ENCODE measurements at places on chromosomes 1 and 21. TPM values are rescaled to one million over a fixed set of nuclear protein-coding genes. Genes with fewer than 3 reads are reported as not detected.

Gene MAP10
- total RNA-seq = 1.8 TPM

Gene MYBPHL
- not detected for total RNA-seq

Gene OR6K3
- not detected for total RNA-seq

Gene TMEM125
- not detected for total RNA-seq

Gene CGN
- total RNA-seq = 1.6 TPM

Gene ATP1A2
- not detected for total RNA-seq

Gene NR5A2
- not detected for total RNA-seq

Gene FMN2
- total RNA-seq = not detected

Gene SFN
- total RNA-seq = 0.37 TPM

Gene DMRTA2
- total RNA-seq = not detected

DNA sequence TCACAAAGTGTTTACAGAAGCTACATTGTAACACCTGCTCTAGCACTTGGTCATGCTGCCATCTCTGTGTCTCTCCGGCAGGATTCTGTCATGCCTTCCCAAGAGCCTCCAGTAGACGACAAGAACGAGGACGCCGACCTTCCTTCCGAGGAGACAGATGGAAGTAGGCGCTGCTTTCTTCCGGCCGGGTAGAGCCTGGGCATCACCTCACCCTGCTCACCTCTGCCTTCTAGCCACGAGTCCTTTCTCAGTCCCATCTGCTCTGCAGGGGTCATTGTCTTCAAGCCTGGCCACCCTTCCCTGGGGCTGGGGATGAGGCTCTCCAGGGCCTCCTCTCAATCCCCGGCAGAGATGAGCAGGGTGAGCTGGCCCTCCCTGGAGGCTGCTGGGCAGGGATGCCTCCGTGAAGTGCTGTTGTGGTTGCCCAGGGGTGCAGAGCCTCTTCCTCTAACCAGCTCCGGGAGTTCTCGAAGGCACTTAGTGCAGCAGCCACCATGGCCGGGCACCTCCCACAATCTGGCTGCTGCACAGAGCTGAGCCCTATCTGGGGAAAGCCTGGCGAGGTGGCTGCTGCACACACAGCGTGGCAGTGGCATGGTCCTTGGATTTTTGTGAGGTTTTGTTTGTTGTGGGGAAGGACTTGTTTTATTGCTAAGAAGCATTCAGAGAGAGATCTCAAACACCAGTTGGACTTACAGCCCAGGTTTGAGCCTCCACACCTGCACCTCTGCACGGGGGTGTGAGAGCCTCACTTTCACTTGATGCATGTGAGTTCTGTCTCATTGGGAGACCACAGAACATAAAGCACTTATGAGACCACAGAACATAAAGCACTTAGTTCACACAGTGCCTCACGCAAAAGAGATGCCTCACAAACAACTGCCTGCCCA, 48.4 kb downstream of the FAAP20 start:
- peak overlapping the region; percentile 4 for H3K4me3 ChIP-seq
- peak; percentile 56 for DNase-seq
- no peaks in the 10 kb centered on the region for H3K36me3 ChIP-seq
- no peaks in the 10 kb centered on the region for H3K27me3 ChIP-seq

- no peaks in the 10 kb centered on the region for H3K27me3 ChIP-seq
- H3K27ac ChIP-seq = peak overlapping the region; percentile 85
- peak; percentile 65 for DNase-seq
These were observed 1.9 kb upstream of the DHRS3 start for GRCh38 chr1:12619792-12620487.

- no peak overlapping the region for H3K27ac ChIP-seq
- H3K4me1 ChIP-seq = no peaks in the 10 kb centered on the region
- no peak for DNase-seq
- H3K27me3 ChIP-seq = no peaks in the 10 kb centered on the region
- no peaks in the 10 kb centered on the region for H3K36me3 ChIP-seq
These were observed 283.4 kb downstream of the PRDM2 start for GRCh38 chr1:13983393-13983792.

DNA sequence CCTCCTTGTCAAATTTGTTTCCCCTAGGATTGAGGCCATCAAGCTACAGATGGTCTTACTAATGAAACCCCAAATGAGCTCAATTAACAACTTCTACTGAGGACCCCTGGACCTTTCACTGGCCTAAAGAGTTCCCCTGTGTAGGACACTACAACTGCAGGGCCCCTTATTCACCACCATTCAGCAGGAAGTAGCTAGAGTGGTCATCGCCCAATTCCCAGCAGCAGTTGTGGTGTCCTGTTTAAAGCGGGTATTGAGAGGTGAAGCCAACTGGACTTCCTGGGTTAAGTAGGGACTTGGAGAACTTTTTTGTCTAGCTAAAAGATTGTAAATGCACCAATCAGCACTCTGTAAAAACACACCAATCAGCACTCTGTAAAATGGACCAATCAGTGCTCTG, 1466.9 kb downstream of the KCNT2 start:
- no peaks in the 10 kb centered on the region for H3K36me3 ChIP-seq
- no peaks in the 10 kb centered on the region for H3K4me1 ChIP-seq
- DNase-seq = no peak
- H3K27ac ChIP-seq = no peak overlapping the region

DNA sequence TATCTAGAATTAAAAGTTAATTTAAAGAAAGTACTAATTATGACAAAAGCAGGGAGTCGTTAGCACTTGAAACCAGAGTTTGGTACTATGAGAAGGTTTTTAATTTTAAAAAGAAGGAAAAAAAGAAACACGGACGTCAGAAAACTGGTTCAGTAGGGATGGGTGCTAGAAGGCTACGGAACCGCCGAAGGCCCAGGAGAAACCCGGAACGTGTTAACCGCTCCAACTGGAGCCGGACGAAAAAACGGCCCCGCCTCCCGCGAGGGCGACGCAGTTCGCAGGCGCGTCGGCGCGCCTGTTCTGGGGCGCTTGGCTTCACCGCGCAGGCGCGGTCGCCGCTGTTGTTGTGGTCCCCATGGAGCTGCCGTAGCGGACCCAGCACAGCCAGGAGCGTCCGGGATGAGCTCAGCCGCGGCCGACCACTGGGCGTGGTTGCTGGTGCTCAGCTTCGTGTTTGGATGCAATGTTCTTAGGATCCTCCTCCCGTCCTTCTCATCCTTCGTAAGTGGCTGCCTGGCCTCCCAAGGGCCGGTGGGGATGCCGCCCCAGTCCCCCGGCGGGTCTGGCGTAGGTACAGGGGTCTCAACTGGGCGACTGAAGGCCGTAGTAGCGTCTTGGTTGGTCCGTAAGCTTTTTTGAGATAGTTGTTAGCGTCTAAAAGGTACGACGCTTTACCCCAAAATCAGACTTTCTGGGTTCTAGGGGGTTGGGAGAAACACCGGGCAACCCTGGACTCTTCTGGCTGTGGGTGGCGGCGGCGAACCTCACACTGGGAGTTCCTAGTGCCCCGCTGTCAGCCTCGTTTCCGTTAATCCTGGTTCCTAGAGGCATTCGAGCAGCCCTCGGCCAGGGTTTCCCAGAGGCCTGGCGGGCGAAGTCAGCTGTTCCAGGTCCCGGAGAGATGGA, 31.4 kb upstream of the HMGN1 start:
- peaks cover 14% of the 10 kb centered on the region for H3K4me1 ChIP-seq
- H3K27me3 ChIP-seq = no peaks in the 10 kb centered on the region
- no peaks in the 10 kb centered on the region for H3K36me3 ChIP-seq
- peak; percentile 87 for DNase-seq
- peak overlapping the region; percentile 99 for H3K4me3 ChIP-seq
- peak overlapping the region; percentile 94 for H3K27ac ChIP-seq

DNA sequence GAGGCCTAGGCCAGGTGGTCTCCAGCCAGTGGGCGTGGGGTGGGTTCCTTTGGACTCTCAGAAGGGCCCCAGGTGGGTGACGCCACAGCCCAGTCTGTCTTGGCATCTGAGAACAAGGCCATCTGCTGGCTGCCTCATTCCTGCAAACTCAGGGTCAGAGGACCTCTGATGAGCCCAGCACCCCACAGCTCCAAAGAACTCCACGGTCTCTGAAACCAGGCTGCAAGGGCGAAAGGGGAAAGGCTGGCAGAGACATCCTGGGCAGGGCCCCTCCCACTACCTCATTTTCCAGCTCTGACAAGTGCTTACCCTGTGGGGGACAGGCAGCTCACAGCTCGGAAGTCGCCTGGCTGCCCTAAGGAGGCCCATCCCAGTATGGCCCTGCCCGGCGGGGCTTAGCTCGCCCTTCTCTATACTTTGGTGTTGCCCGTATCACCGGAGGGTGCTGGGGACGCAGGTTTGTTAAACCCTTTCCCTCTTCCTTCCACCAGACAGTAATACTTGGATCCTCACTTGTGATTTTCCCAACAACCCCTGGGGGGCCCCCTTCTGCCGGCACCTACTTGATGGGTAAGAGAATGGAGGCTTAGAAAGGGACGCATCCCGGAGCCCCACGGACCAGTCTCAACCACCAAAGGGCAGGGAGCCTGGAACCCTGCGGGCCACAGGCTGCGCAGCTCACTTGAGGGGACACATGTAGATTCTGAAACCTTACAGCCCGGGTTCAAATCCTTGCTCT, 10.9 kb upstream of the EDN2 start:
- H3K27me3 ChIP-seq = no peaks in the 10 kb centered on the region
- H3K36me3 ChIP-seq = no peaks in the 10 kb centered on the region
- H3K4me3 ChIP-seq = no peak overlapping the region
- no peak overlapping the region for H3K27ac ChIP-seq
- no peak for DNase-seq
- no peaks in the 10 kb centered on the region for H3K4me1 ChIP-seq

DNA sequence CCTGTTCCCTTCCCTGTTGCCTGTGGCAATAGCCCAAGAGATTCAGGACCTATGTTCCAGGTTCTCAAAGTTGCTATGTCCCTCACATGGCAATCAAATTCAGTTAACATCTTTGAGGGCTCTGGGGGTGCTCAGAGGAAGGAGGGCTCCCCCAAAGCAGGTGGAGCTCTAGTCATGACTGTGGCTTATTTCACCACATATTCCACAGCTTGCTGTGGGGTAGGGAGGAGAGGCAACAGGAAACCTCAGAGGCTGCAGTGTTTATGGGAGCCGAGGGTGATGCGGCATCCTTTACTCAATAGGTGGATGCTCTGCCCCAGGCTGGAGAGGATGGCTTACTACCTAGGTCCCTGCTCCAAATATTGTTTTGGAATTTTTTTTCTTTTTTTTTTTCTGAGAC, 1.2 kb upstream of the MKNK1 start:
- peaks cover 29% of the 10 kb centered on the region for H3K4me1 ChIP-seq
- H3K4me3 ChIP-seq = peak overlapping the region; percentile 95
- peak; percentile 65 for DNase-seq

GRCh38 chr1:23242414-23242813, 25.1 kb upstream of the HTR1D start:
- no peaks in the 10 kb centered on the region for H3K27me3 ChIP-seq
- H3K4me3 ChIP-seq = no peak overlapping the region
- H3K4me1 ChIP-seq = no peaks in the 10 kb centered on the region

GRCh38 chr1:9070486-9070885, 1.1 kb upstream of the SLC2A5 start:
- DNase-seq = no peak
- no peaks in the 10 kb centered on the region for H3K4me1 ChIP-seq
- H3K27me3 ChIP-seq = peaks cover 3% of the 10 kb centered on the region
- no peak overlapping the region for H3K27ac ChIP-seq

DNA sequence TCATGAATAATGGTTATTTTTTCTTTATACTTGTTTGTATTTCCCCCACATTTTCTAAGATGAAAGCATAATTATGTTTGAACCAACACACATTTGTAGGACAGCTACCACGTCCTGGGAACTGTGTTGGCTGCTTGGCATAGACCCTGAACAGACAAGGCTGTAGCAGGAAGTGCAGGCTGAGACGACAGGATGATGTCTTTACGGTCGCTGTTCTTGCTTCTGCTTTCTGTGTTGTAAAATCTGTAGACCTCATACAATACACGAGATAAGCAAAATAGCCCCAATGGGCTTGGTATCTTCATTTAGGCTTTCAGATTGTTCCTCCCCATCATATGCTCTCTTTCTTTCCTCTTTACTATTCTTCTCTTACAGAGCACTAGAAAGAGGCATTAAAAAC, 23.3 kb upstream of the OTUD3 start:
- no peak for DNase-seq
- no peaks in the 10 kb centered on the region for H3K36me3 ChIP-seq
- peaks cover 5% of the 10 kb centered on the region for H3K27me3 ChIP-seq
- no peak overlapping the region for H3K4me3 ChIP-seq

DNA sequence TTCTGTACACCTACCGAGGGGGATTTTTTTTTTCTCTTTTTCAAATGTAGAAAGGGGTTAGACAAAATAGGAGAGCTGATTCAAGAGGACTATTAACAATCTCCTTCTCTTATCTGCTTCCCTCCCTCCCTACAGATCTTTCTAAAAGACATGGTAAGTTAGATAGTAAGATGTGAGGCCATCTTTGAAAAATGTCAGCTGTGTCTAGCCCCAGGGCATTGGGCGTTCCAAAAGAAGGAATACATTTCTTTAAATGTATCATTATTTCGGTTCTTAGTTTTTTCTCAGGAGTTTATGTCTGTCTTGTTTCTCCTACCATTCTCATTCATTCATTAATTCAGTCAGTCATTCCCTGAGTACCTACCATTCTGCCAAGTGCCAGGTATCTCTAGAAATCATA, 27.2 kb downstream of the BCL9 start:
- no peak for DNase-seq
- no peaks in the 10 kb centered on the region for H3K36me3 ChIP-seq
- peaks cover 7% of the 10 kb centered on the region for H3K27me3 ChIP-seq
- no peak overlapping the region for H3K27ac ChIP-seq
- H3K4me1 ChIP-seq = no peaks in the 10 kb centered on the region
- H3K4me3 ChIP-seq = no peak overlapping the region

- no peaks in the 10 kb centered on the region for H3K27me3 ChIP-seq
- peaks cover 62% of the 10 kb centered on the region for H3K4me1 ChIP-seq
- peak overlapping the region; percentile 95 for H3K27ac ChIP-seq
- peak overlapping the region; percentile 93 for H3K4me3 ChIP-seq
- peaks cover 11% of the 10 kb centered on the region for H3K36me3 ChIP-seq
These were observed 2.6 kb downstream of the IRF2BP2 start for GRCh38 chr1:234607109-234608024.

GRCh38 chr1:34900775-34901502, 28.5 kb downstream of the DLGAP3 start:
- H3K27me3 ChIP-seq = peaks cover 5% of the 10 kb centered on the region
- no peak overlapping the region for H3K4me3 ChIP-seq
- no peak for DNase-seq

GRCh38 chr1:186655876-186656275, 24.3 kb downstream of the PTGS2 start:
- H3K27ac ChIP-seq = no peak overlapping the region
- no peak overlapping the region for H3K4me3 ChIP-seq
- no peak for DNase-seq
- no peaks in the 10 kb centered on the region for H3K27me3 ChIP-seq
- H3K4me1 ChIP-seq = no peaks in the 10 kb centered on the region

DNA sequence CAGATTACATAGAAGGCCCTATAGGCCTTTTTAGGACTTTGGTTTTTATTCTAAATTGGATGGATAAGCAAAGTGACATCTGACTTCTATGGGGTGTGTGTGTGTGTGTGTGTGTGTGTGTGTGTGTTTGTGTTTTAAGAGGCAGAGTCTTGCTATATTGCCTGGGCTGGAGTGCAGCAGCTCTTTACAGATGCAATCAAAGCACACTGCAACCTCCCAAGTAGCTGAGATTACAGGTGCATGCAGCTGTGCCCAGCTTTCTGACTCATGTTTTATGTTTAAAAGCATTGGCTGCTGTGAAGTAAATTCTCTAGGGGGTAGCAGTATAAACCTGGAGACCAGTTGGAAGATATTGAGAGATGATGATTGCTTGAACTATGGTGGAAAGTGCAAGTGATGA, 12.4 kb upstream of the EVI5 start:
- H3K27ac ChIP-seq = no peak overlapping the region
- DNase-seq = no peak
- no peaks in the 10 kb centered on the region for H3K27me3 ChIP-seq
- no peaks in the 10 kb centered on the region for H3K36me3 ChIP-seq
- H3K4me1 ChIP-seq = no peaks in the 10 kb centered on the region

- no peaks in the 10 kb centered on the region for H3K27me3 ChIP-seq
- no peaks in the 10 kb centered on the region for H3K4me1 ChIP-seq
These were observed 9.1 kb upstream of the C21orf91 start for GRCh38 chr21:17828223-17828622.

All from CD8-positive, alpha-beta memory T cell (primary cell).